ENCODE measurements at places on chromosomes 11 and 22.

GRCh38 chr22:37843741-37844089 lies 419 bp downstream of the ANKRD54 start:
- DNase-seq = no peak

- no peak for DNase-seq
Observed at GRCh38 chr11:4560467-4560866, 15.5 kb downstream of the OR52M1 start.

DNA sequence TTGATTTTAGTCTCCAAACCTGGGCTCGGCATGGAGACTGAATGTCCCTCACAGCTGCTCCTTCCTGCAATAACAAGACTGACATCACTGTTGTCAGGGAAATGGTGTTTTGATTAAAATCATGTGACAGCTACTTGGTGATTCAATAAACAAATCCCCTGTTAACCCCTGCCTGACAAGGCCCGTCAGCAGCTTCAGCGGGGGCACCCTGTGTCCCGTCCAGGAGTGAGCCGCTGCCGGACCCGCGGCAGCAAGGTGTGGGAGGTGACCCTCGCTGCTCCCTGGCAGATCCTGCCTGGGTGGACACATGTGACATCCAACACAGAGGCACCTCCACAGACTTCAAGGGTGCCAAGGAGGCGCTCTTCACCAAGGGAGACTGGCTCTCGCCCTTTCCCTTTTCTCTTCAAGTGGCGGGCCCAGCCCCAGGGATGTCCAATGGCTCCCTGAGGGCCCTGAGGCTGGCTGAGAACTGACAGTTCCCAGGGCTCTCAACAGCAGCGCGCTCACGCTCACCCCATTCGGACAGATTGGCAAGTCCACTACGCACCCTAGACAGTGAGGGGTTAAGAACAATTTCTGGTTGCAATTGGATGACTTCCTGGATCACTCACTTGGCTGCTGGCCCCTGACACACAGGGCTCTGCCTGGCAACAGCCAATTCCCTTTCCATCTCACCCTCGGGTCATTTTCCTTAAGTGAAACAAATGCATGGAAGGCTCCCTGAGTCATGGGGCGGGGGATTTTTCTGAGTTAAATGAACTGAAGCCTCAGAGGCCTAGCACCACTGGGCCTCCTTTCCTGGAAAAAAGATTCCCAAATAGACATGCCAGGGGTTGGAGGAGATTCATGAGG lies 30.7 kb downstream of the PPP2R1B start:
- DNase-seq = peak; percentile 95

GRCh38 chr11:110097459-110098012 lies 4.3 kb downstream of the ZC3H12C start:
- no peak for DNase-seq

- no peak for DNase-seq
Observed at GRCh38 chr11:3834664-3835461, 5.9 kb downstream of the RHOG start.

DNA sequence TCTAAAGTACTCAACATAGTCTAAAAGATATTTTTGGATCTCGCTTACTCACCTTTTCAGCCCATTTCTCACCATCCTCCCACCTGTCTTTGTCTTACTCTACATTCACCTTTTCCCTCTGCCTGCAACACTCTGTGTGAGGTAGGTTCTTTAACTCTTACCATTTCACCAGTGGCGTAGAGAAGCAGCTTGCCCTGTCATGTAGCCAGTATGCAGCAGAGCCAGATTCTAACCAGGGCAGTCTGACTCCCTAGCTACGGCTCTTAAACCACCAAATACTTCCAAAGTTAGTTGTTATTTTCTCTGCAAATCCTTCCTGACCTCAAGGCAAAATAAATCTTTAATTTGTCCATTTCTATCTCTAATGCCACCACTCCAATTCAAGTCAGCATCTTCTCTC lies 7.5 kb downstream of the ALG8 start:
- no peak for DNase-seq

DNA sequence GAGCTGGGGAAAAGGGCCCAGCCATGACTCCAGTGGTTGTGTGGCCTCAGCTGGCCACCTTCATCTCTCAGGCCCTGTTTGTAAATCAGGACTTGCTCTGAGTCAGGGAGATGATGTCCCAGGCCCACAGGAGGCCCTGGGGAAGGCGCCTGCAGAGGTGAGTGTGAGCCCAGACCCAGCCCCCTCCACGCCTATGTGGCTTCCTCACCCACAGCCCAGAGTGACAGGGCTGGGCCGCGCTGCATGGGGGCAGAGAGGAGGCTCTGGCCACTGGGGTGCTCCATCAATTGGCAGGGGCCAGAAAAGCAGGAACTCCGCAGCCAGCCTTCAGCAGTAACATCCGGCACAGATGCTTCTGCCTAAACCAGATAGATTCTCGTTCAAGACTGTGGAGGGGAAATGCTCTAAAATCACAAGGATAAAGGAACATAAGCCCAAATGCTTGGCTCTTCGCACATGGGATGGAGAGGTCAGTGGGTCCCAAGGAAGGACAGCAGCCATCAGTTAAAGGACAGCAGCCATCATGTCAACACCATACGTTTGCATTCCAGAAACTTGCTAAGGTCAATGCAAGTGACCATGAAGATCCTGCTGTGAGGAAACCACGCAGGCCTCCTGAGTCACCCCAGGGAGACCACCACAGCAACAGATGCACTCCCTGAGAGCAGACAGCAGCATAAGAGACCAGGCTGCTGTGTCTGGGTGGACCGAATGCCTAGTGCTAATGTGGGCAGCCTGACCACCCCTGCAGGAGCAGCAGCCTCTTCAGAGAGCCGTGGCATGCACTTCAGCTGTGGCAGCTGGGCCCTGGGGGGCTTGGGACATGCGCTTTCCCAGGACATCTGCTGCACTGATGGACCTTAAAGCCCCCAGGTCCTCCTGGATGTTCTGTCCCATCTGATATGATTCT lies 28.3 kb downstream of the OSBPL5 start:
- DNase-seq = no peak

DNA sequence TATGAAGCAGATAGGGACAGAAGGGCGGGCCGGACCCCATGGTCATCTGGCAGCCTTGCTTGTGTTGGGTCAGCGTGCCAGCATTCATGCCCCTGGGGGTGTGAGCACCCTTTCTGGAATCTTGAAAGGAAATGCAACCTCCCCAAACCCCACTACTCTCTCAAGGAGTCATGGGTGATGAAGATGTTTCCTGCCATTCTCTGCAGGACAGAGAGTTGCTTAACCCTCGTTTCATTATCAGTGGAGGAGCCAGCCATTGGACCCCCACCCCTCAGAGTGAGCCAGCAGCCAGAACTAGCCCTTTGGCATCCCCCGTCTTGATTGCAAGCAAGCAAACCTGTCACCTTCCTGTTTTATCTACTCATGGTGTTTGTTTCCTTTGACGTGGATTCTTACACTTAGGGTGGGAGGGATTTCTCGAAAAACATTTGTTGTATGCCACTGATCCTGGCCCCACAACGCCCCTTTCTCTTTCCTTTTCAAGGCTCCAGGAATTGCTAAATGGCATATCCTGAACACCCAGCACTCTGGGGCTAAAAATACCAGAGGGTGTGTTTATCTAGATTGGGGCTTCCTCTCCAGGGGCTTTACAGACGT lies 258.3 kb downstream of the ETS1 start:
- DNase-seq = peak; percentile 37

DNA sequence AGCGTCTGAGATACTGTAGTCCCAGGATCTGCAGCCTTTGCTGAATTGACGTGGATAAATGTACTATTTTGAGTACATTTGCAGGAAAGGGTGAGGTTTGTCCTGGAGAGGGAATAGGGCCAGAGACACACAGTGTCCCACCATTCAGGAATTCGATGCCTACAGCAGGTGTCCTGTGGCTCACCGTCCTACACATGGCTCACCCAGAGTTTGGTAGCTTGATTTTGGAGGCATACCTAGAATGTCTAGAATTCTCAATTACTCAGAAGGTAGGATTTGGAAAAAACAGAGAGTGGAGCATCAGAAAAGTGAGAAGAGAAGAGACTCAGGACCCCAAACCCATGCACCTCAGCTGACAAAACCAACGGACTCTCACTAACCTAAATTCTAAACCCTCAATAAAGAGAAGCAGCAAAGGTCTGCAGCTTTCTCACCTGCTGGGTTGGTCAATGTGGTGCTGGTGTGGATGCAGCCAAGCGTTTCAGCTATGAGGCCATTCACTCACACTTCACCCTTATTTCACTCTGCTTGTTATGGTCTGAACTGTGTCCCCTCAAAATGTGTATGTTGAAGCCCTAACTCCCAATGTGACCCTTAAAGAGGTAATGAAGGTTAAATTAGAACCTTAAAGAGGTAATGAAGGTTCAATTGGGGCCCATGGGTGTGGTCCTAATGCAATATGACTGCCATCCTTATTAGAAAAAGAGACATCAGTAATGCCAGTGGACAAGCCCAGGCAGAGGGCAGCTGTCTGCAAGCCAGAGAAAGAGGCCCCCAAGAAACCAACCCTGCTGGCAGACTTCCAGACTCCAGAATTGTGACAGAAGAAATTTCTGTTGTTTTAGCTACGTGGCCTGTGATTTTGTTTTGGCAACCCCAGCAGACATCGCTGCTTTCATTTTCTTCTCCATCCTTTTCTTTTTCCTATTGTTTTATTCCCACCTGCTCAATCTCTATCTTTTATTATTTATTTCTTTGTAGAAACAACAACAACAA lies 187.8 kb downstream of the SNX19 start:
- DNase-seq = no peak

- peak; percentile 68 for DNase-seq
Observed at GRCh38 chr11:26649884-26650283, 72.0 kb downstream of the SLC5A12 start.

DNA sequence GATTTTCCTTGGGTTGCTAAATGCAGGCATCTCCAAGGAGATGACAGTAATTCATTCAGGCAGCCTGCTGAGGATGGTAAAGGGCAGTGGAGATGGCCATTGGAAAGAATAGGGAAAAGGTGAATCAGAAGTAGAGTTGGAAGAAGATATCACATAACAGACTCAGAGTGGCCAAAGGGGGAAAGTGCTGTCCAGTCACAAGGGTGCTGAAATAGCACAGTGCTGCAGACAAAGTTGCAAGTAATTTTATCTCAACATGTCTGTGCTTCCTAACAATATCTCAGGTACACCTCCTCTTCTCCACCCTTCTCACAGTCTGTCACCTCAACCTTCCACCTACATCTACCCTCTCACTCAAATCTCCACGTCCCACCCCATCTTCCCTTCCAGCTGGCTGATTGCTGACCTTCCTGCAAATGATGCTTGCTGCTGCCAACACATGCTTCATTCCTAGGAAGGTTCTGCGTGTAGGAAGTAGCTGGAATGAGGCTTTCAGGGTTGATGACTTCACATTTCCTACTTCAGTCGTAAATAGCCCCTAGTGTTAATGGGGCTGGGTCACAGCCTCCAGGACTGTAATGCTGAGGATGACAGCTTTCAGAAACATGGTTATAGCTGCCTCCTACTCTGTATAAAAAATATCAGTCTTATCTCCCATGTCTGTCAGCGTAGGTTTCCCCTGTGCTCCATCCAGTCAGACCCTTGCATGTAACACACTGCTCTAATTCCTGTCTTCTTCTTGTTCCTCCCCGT lies 123.9 kb downstream of the CTNND1 start:
- DNase-seq = no peak

GRCh38 chr11:27971171-27971570 lies 136.8 kb downstream of the KIF18A start:
- DNase-seq = no peak

DNA sequence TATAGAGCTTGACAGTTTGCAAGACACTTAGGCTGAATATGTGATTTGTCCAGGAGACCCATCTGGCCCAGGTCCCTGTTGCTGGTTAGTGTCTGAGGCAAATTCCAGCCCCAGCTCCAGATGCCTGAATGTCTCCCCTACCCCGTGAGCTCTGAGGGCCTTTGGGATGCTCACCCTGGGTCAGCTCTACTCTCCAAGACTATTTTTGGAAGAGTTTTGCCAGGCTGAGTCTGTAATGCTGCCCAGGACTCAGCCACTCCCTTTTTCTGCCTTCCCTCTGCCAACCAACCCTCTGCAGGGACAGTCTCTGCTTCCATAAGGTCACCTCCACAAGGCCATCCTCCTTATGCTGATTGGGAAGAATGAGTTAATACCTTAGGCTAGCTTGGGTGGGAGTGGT lies 66.3 kb downstream of the CABIN1 start:
- DNase-seq = no peak

DNA sequence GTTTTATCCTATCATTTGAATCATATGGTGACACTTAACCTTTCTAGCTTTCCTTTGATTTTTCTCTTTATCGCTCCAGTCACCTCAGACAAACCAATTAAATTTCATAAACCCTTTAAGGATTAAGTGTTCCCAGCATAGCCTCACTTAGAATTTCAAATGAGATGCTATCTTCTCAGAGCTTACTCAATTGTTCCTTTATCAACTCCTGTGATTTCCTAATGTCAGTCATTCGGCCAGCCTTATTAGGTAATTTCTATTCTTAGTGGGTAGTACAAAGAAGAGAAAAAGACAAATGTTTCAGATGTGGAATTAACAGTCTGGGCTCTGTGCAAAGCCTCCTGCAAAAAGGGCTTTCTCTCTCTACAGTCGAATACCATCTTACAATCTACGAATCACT lies 77.1 kb upstream of the CCDC90B start:
- no peak for DNase-seq

DNA sequence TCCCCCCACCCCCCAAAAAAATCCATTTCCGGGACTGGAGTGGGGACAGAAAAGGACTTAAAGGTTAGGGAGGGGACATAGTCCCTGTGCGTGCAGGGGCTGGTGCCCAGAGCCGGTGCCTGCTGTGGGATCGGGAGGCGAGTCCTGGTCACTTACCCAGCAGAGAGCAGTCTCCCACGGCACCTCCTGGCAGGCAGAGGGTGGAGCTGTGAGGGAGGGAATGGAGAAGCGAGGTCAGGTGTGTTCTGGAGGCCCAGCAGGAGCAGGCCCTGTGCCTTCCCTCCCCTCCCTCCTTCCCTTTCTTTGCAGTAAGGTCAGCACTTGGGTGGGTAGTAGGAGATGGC lies 28.4 kb downstream of the SHANK3 start:
- DNase-seq = no peak

- no peak for DNase-seq
Observed at GRCh38 chr11:122436188-122436555, 219.3 kb upstream of the UBASH3B start.

DNA sequence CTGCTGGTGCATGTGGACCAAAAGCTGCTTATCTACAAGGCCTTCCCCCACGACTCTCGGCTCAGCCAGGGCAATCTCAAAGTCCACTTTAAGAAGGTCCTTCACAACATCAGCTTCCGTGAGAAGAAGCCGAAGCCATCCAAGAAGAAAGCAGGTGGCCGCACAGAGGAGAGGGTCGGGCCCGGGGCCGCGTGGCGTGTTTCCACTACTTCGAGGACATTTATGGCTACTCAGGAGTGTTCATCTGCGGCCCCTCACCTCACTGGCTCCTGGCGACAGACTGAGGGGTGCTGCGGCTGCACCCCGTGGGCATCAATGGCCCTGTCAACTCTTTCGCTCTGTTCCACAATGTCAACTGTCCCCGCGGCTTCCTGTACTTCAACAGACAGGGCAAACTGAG lies 16.2 kb upstream of the SLC5A4 start:
- DNase-seq = no peak

- DNase-seq = peak; percentile 77
Observed at GRCh38 chr11:14075118-14076078, 112.9 kb downstream of the SPON1 start.

- no peak for DNase-seq
Observed at GRCh38 chr11:83191491-83191890, 2.0 kb upstream of the ANKRD42 start.

- DNase-seq = no peak
Observed at GRCh38 chr22:39825661-39826102, 67.9 kb downstream of the ENTHD1 start.

Data from Daoy (cell line).